Heart right ventricle (tissue), 16 donors: ENCODE measurements at places on chromosomes 2 and 18.

DNA sequence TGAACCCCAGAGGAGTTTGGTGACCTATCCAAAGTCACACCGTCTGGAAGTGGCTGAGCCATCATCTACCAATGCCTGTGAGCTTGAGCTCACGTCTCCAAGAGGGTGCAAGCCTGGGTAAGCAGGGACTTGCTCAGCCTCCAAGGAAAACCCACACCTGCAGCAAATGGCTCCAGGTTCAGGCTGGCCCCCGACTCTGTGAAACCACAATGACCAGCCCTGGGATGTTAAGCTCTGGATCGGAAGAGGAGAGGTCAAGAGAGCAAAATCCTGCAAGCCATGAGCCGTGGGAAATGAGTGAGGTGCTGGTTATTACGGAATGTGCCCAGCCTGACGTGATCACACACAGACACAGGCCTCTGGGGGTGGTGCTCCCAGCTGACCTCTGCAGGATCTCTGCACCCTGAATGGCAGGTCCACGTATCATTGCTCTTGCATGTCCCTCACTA, 94.1 kb upstream of the OTOS start:
- DNase-seq, result no peak
- H3K4me3 ChIP-seq, result no peak overlapping the region
- H3K27ac ChIP-seq, result peak overlapping the region; percentile 71
- H3K36me3 ChIP-seq, result no peaks in the 10 kb centered on the region
- H3K27me3 ChIP-seq, result no peaks in the 10 kb centered on the region

DNA sequence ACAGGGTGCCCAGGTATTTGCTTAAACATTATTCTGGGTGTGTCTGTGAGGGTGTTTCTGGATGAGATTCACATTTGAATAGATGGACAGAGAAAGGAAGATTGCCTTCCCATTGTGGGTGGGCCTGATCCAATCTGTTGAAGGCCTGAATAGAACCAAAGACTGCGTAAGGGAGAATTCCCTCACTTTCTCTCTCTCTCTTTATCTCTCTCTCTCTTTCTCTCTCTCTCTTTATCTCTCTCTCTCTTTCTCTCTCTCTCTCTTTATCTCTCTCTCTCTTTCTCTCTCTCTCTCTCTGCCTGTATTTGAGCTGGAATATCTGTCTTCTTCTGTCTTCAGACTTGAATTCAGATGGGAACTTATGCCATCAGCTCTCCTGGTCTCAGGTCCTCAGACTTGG, 148.4 kb downstream of the FAM124B start:
- H3K27me3 ChIP-seq, result no peaks in the 10 kb centered on the region
- DNase-seq, result no peak
- no peaks in the 10 kb centered on the region for H3K36me3 ChIP-seq
- no peak overlapping the region for H3K4me3 ChIP-seq
- H3K27ac ChIP-seq, result no peak overlapping the region

- no peaks in the 10 kb centered on the region for H3K27me3 ChIP-seq
- H3K27ac ChIP-seq, result no peak overlapping the region
- no peak for DNase-seq
- no peaks in the 10 kb centered on the region for H3K36me3 ChIP-seq
- H3K4me1 ChIP-seq, result no peaks in the 10 kb centered on the region
- H3K4me3 ChIP-seq, result no peak overlapping the region
Measured at GRCh38 chr18:73365018-73365417, 497.2 kb upstream of the NETO1 start.

DNA sequence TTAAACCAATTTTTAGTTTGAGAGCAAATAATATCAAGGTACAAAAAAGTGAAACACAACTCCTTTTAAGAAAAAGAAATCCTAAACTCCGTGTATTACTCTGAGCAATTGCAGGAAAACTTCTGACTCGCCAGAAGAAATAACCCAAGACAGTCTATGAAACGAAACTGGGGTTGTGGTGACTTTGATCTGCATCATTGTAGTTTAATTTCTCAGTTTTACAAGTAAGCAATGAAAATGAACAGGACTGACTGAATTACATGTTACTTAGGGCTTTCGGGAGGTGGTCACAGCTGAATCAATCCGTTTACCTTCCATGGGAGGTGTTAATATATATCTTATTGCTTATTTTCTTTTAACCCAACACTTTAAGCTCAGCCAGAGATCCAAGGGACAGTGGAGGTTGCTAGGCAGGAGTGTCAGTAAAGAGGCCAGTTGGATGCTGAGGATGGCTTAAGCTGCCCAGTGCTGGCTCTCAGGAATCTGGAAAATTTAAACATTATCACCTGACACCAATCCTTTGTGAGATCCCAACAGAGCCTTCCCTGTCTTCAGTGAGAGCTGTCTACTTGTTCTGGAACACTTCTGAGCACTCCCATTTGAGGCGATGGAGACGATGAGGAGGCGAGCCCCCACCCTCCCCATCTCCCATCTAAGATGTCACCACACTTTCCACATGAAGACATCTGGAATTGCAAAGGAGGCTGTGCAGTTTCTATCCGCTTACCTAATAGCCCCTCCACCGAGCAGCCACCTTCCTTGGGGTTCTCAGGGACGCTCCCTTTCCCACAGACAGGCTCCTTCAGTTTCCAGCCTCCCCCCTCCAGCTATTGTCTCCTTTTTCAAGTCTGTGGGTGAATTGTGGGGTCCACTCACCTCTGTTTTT, 3.6 kb upstream of the RAB31 start:
- no peak overlapping the region for H3K27ac ChIP-seq
- H3K27me3 ChIP-seq, result no peaks in the 10 kb centered on the region
- no peak for DNase-seq
- H3K4me3 ChIP-seq, result no peak overlapping the region
- H3K36me3 ChIP-seq, result no peaks in the 10 kb centered on the region

DNA sequence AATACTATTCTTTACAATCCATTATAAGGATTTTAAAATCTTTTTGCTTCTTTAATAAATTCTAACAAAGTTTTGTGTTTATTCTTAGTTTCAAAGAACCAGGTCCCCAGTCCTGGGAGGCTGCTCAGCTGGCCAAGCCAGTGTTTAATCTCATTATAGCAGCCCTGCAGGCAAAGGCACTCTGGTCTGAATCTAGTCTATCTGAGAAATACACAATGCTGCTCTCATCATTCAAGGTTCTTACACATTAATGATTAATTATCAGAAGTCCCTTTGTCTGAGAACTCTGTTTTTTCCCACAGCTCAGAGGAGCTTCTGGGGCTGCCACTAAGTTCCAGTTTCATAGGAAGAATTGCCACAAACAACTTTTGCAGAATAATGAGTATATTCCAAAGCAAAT, 27.7 kb downstream of the KCTD18 start:
- H3K4me3 ChIP-seq, result no peak overlapping the region
- no peaks in the 10 kb centered on the region for H3K27me3 ChIP-seq
- H3K27ac ChIP-seq, result no peak overlapping the region
- DNase-seq, result no peak
- peaks cover 28% of the 10 kb centered on the region for H3K36me3 ChIP-seq

DNA sequence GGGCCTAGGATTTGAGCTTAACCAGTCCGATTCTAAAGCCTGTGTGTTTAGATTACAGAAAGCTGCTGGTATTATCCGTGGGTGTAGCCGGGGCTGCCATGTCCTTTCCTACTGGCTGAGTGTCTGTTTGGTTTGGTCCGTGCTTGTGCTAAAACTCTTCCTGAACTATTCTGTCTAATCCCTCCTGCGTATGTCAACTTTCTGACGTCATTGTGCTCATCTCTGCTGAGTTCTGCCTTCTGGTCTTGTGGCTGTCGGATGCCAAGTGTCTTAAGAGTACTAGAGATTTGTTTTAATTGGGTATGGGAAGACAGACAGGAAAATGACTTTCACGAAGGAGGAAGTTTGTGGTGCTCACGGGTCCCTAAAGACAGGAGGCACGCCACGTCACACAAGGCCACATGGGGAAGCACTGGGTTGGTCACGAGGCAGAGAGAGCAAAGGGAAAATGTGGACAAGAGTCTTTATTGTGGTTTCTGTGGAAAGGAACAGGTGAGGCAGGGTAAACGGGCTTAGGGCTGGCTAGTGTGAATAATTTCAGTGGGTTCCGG, 31.8 kb upstream of the NTSR2 start:
- no peak overlapping the region for H3K4me3 ChIP-seq
- DNase-seq, result no peak
- peaks cover 8% of the 10 kb centered on the region for H3K4me1 ChIP-seq
- H3K27me3 ChIP-seq, result no peaks in the 10 kb centered on the region
- H3K27ac ChIP-seq, result peak overlapping the region; percentile 74

DNA sequence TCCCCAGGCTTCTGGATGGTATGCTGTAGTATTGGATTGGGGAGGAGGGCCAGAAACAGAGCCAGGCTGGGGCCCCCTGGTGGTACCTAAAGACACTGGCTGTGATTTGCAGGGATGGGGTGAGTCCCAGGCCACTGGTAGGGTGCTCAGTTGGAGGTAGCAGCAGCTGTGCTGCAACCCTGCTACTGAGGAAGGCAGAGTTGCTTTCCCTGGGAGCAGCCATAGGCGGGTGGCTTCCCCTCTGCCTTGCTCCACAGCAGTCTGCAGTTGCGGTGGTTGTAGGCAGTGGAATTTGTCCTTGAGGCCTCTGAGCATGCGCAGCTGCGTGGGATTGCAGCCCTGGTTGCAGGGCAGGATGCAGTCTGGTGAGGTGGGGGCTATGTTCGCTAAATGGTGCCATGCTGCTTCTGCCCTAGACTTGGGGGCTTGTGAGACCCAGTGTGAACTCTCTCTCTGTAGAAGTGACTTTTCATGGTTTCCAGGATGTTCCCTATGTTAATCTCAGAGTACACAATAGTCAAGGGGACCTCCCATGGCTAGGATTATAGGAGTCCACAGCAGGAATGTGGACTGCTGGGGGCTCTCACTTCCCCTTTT, 443.5 kb downstream of the XIRP2 start:
- H3K4me3 ChIP-seq, result no peak overlapping the region
- H3K27me3 ChIP-seq, result no peaks in the 10 kb centered on the region
- no peaks in the 10 kb centered on the region for H3K36me3 ChIP-seq
- no peak overlapping the region for H3K27ac ChIP-seq

GRCh38 chr2:127419112-127419430, 844 bp downstream of the PROC start:
- no peak overlapping the region for H3K4me3 ChIP-seq
- peaks cover 25% of the 10 kb centered on the region for H3K27me3 ChIP-seq
- peaks cover 19% of the 10 kb centered on the region for H3K4me1 ChIP-seq
- no peaks in the 10 kb centered on the region for H3K36me3 ChIP-seq
- no peak for DNase-seq

- H3K27me3 ChIP-seq, result no peaks in the 10 kb centered on the region
- no peak overlapping the region for H3K27ac ChIP-seq
- H3K36me3 ChIP-seq, result no peaks in the 10 kb centered on the region
- H3K4me3 ChIP-seq, result no peak overlapping the region
- DNase-seq, result no peak
Measured at GRCh38 chr2:225006730-225007129, 35.5 kb downstream of the DOCK10 start.

DNA sequence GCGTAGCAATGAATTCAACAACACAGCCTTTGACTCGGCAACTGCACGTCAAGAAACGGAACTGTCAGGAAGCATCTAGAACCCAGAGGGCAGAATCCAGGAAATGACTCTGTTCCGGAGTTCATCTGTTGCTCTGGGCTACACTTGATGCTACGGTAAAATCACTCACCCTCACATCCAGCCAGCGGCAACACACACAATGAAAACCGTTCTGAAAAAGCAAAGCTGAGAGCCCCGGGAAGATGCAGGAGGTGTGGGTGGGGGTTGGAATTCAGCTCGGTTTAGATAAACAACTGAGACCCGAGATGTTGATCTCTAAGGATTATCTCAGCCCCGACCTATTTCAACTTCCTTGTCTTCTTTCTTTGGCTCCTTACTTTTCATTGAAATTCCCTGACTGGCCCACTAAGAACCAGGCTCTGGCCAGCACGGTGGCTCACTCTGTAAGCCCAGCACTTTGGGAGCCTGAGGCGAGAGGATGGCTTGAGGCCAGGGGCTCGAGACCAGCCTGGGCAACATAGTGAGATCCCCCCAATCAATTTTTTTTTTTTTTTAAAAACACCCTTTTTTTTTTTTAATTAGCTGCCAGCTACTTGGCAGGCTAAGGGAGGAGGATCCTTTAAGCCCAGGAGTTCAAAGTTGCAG, 13.3 kb upstream of the RAB17 start:
- H3K27me3 ChIP-seq, result no peaks in the 10 kb centered on the region
- peak overlapping the region; percentile 58 for H3K27ac ChIP-seq
- H3K4me1 ChIP-seq, result peaks cover 41% of the 10 kb centered on the region
- peak; percentile 64 for DNase-seq
- no peaks in the 10 kb centered on the region for H3K36me3 ChIP-seq

GRCh38 chr2:180705551-180705950, 274.9 kb upstream of the UBE2E3 start:
- no peak for DNase-seq
- no peaks in the 10 kb centered on the region for H3K27me3 ChIP-seq
- H3K4me3 ChIP-seq, result no peak overlapping the region
- no peaks in the 10 kb centered on the region for H3K36me3 ChIP-seq

DNA sequence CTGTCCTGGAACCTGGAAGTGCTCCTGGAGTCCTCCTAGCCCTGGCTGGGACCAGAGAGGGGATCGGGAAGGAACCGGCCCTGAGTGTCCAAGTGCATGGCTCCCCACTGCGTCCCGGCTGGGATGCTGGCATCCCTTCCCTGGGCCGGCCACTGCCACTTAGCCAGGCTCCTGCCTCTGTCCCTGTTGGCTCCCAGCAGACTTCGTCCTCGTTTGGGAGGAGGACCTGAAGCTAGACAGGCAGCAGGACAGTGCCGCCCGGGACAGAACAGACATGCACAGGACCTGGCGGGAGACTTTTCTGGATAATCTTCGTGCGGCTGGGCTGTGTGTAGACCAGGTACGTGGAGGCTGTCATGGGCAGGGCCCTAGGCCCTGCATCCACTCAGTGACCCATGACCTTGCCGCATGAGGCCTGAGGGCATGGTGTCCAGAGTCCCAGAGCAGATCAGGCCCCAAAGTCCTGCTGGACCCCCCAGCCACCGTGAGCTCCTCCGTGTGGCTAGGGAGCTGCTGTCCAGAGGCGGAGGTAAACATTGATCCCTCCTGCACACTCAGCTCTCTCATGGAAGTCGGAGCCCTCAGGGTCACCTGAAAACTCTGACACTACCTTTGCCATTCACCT, 7.1 kb downstream of the ANO7 start:
- no peaks in the 10 kb centered on the region for H3K27me3 ChIP-seq
- no peaks in the 10 kb centered on the region for H3K36me3 ChIP-seq
- no peak overlapping the region for H3K4me3 ChIP-seq
- no peak for DNase-seq
- no peak overlapping the region for H3K27ac ChIP-seq

DNA sequence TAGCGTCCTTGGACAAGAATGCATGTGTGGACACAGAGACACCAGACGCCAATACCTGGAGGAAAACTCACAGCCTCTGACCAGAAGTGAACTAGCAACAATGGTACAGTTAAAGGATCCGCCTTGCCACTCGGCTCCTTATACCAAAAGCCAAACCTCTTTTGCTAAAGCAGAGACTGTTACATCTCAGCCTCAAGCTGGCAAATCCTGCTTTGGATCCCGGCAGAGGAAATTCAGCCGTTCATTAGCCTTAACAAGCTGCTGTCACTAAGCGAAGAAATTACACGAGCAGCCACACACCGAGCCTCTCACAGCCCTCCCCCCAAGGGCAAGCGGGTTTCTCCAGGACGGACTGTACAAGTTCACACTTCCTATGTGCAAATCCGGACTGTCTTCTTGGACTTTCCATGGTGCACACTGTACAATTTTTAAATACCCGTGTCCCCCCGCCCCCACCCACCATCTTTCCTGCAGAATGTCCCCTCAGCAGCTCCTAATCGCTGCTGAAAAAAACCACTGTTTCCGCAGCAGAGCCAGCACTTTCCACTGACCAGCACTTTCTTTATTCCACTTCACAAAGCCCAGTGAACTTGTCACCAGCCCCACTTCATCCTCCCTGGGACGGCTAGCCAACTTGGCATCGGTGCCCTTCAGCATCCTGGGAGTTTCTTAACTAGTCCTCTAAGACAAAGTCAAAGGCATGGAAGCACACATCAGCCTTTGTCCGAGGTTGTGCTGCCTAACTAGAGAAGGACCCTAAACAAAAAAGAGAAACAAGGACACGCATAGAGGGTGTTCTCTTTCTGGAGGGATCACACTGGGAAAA, 1.5 kb downstream of the KLF7 start:
- H3K36me3 ChIP-seq, result no peaks in the 10 kb centered on the region
- no peaks in the 10 kb centered on the region for H3K27me3 ChIP-seq
- peak overlapping the region; percentile 75 for H3K4me3 ChIP-seq
- peak; percentile 69 for DNase-seq
